NCI-H1417 treated with DMSO at 0.1 percent for 48 hours (cell line): ENCODE measurements at places on chromosomes 1 and 21.

- no peak for DNase-seq
Observed at GRCh38 chr1:197744979-197745378, 30.3 kb downstream of the DENND1B start.

GRCh38 chr1:6245086-6245868 lies 1.3 kb downstream of the HES3 start:
- DNase-seq = peak; percentile 51

- DNase-seq = no peak
Observed at GRCh38 chr1:1004780-1005697, 5.1 kb upstream of the HES4 start.

DNA sequence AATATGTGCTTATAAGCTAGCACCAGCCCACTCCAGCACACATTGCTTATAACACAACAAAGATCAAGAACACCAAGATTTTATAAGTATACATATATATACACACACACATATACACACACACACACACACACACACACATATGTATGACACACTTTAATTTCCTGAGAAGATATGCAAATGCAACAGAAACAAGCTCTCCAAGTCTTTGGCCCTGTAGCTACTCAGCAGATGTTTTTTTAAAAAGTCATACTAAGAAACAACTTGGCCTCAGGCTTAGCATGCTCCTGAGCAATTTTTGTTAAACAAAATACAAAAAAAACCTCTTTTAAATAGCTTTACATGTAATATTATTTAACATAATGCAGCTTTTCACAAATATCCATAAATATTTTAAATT lies 11.1 kb downstream of the TNFSF18 start:
- no peak for DNase-seq

DNA sequence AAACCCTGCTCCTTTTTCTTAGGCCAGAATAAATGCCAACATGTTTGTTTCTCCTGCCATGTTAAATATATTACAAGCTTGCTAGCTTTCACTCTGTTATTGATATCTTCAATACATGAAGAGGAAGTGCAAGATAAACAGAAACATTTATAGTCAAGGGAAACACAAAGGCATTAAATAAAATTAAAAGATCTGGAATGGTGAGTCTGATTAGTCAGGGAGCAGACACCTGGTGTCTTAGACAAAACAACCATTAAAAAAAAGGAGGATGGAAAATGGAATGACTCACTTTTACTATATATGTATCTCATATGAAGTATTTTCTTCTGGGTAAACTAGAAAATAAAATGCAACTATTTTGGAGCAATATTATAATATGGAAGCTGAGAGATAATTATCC lies 123.3 kb downstream of the SMYD3 start:
- DNase-seq = no peak

DNA sequence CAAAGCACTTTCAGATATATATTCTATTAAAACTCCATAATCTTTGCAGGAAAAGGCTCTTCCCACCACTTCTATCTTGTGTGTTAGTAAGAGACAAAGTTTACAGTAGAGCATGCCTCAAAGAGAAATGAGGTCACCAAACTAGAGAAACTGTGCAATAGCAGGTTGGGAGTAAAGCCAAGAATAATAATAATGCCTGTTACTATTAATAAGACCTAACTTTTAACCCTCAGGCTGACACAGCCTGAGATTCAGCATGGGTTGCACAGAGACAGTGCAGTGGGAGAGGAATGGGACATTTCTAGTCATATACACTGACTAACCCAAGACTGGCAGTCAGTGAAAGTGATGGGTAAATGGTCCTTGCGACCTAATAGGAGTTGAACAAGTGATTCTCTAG lies 320.2 kb upstream of the NFIA start:
- DNase-seq = no peak

DNA sequence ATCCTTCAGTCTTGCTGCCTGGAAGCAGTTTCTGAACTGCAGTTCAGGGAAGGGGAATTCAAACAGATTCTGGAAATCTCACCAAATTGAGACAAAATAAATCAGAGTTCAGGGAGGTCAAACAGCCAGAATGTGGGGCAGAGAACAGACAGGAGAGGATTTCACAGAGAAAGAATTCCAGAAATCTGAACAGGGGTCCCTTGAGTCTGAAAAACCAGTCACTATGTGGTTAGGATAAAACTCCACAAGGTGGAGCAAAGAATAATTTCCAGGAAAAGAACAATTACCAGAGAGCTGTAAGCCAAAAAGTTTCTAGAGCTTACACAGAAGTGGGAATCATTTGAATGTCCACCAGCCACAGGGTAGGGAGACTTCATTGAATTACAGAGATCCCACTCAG lies 84.7 kb downstream of the URB2 start:
- DNase-seq = no peak
